ENCODE measurements at places on chromosomes 4 and X. TPM values are rescaled to one million over a fixed set of nuclear protein-coding genes. Genes with fewer than 3 reads are reported as not detected.

The ZNF711 gene
- 25.4 TPM for total RNA-seq

- no peak for DNase-seq
These were observed 2358.0 kb downstream of the ARAP2 start for GRCh38 chr4:33886356-33886755.

- DNase-seq = no peak
These were observed 296.2 kb downstream of the PDHA2 start for GRCh38 chr4:96136056-96136455.

GRCh38 chr4:37909332-37910090 is 18.6 kb downstream of the TBC1D1 start:
- no peak for DNase-seq

DNA sequence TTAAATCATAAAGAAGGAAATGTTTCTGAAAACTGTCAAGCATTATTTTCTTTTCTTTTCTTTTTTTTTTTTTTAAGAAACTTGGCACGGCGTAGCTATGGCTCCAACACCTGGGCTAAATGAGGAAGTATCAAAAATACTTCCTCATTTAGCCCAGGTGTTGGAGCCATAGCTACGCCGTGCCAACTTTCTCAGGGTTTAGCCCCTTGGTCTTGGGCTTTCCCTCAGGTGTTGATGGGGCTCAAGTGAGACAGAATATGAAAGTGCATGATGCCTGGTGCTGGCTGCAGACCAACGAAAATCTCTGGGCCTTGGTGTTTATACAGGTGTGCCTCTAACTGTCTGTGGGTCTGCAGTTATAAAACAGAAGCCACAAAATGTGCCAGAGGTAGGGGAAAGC is 132.7 kb downstream of the ARHGAP24 start:
- no peak for DNase-seq

The PLK4 gene
- 15.4 TPM for total RNA-seq

The HPSE gene
- 3.9 TPM for total RNA-seq

The PDGFRA gene
- total RNA-seq = 138 TPM

The DMP1 gene
- total RNA-seq = not detected

- DNase-seq = no peak
These were observed 2.8 kb downstream of the RTL5 start for GRCh38 chrX:72128881-72129280.

DNA sequence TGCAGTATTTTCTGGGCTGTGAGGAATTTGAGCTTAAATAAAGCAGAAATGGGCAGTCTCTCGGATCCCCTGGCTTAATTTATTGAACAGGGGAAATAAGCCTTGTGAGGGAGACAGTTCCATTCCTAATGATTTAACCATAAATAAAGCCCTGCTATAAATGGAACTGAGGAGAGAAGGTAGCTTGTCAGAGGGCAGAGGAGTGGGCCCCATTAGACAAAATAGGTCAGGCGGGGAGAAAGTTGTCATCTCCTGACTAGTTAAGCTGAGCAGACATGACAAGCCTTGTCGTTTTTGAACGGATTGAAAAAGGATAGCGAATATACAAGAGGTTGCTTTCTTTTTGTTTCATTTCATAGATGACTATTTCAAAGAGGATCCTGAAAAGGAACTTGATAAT is 39.3 kb downstream of the SMPX start:
- DNase-seq = no peak

GRCh38 chr4:85688055-85688740 is 213.2 kb downstream of the ARHGAP24 start:
- no peak for DNase-seq

GRCh38 chr4:147480502-147480890 is 401 bp upstream of the EDNRA start:
- DNase-seq = no peak

- no peak for DNase-seq
These were observed 110.2 kb upstream of the ADRA2C start for GRCh38 chr4:3655963-3656362.

The VCX2 gene
- not detected for total RNA-seq

The ADAM29 gene
- total RNA-seq = not detected

DNA sequence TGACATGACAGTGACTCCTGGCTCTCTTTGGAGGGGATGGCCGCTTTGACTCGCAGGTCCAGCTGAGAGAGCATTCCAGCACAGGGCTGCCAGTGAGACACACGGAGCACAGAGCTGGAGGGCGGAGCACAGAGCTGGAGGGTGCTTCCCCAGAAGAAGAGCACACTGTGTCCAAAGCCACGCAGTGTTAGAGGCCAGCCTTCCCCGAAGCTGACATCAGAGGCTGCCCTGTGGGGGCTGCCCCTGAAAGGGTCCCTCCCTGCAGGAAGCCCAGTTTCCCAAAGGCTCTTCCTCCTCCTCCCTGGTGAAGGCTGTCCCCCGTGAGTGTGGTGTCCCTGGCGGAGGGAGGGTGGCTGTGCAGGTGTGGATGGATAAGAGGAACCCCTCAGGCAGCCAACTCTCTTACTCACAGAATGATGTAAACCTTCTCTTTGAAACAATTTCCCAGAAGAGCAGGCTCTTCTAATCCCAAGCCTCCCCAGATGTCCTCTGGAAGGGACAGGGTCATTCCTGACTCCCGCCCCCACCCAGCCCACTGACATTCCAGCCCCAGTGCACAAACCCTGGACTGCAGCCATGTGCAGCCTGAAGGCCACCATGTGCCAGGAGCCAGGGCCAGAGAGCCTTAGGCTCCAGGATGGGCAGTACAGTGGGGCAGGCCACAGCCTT is 53.4 kb downstream of the PSAPL1 start:
- no peak for DNase-seq

All from skin of body (tissue), 3 donors.